ENCODE measurements at places on chromosomes 3 and 15. TPM values are rescaled to one million over a fixed set of nuclear protein-coding genes. Genes with fewer than 3 reads are reported as not detected.

GRCh38 chr3:141082064-141082463, 30.9 kb downstream of the SPSB4 start:
- no peaks in the 10 kb centered on the region for H3K36me3 ChIP-seq
- no peaks in the 10 kb centered on the region for H3K4me1 ChIP-seq
- no peak overlapping the region for H3K27ac ChIP-seq
- no peaks in the 10 kb centered on the region for H3K27me3 ChIP-seq

Gene GUCA1C
- not detected for polyA plus RNA-seq

Gene SLC9C1
- not detected for polyA plus RNA-seq

DNA sequence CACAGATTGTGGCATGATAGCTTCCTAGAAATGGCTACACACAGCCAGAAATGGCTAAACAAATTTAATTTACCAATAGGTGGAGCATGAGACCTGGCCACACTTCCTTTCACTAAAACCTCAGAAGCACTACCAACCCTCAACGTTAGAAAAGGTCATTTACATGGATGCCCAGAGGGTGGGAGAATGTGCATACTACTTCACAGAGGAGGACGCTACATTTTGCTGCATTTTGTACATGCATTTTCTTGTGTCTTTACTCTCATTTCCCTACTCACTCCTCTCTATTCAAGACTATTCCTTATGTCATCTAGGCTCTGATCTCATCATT, 40.1 kb downstream of the C2CD4B start:
- no peak overlapping the region for H3K27ac ChIP-seq
- no peaks in the 10 kb centered on the region for H3K4me1 ChIP-seq
- H3K27me3 ChIP-seq, result no peaks in the 10 kb centered on the region
- no peak overlapping the region for H3K4me3 ChIP-seq

- no peak for DNase-seq
- no peaks in the 10 kb centered on the region for H3K27me3 ChIP-seq
- H3K4me3 ChIP-seq, result no peak overlapping the region
- no peak overlapping the region for H3K27ac ChIP-seq
- no peaks in the 10 kb centered on the region for H3K4me1 ChIP-seq
Measured at GRCh38 chr3:10041034-10041433, 14.8 kb downstream of the FANCD2 start.

- no peak overlapping the region for H3K27ac ChIP-seq
- no peaks in the 10 kb centered on the region for H3K36me3 ChIP-seq
- H3K4me3 ChIP-seq, result no peak overlapping the region
- no peak for DNase-seq
Measured at GRCh38 chr3:187183903-187184302, 13.4 kb upstream of the RTP1 start.

Gene SPINK8
- polyA plus RNA-seq, result not detected

DNA sequence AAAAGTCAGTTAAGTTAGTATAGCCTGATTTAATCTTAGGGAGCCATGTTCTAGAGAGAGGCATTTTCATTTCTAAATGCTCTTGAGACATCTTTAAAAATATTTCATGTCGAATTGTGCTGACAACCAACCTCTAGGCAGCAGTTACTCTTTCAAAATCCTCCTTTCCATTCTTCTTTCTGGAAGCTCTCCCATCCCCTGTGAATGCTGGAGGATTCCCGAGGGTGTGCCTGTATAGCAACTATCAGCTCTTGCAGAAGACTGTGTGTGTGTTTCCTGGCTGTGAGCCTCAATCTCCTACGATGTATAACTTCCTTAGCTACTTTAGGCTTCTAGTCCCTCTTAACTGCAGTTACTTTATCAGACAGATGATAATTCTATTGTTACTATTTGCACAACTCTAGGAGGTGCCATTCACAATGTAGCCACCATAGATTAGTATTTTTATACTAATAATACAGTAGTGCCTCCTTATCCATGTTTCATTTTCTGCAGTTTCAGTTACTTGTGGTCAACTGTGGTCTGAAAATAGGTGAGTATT, 250.3 kb downstream of the EDEM1 start:
- no peak overlapping the region for H3K27ac ChIP-seq
- no peaks in the 10 kb centered on the region for H3K4me1 ChIP-seq
- no peaks in the 10 kb centered on the region for H3K27me3 ChIP-seq

- no peak for DNase-seq
- no peaks in the 10 kb centered on the region for H3K36me3 ChIP-seq
- H3K4me3 ChIP-seq, result no peak overlapping the region
- no peak overlapping the region for H3K27ac ChIP-seq
- H3K27me3 ChIP-seq, result no peaks in the 10 kb centered on the region
- H3K4me1 ChIP-seq, result no peaks in the 10 kb centered on the region
Measured at GRCh38 chr3:9151240-9151639, 98.2 kb downstream of the SRGAP3 start.

DNA sequence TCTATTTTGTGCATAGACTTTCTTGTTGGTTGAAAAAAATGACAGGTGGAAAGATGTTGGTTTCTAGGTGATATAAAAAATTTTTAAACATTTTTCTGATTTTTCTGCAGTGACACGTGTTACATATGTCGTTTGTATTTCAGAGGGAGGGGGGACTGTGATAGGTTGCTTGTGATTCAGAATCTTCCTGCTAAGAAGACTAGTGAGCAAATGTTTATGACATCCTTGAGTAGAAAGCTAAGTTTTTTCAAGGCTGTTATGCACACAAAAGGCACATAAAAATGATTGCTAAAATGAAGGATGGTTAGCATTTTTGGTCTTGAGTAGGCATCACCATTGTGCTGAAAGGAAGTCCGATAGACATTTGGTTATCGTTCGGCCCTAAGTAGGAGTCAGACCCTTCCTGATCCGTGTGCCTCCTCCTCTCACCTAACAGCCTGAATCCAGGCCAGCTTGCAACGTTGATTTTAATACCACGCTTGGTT, 1.5 kb downstream of the ZNF639 start:
- H3K4me1 ChIP-seq, result peaks cover 7% of the 10 kb centered on the region
- H3K27ac ChIP-seq, result peak overlapping the region; percentile 93
- no peaks in the 10 kb centered on the region for H3K27me3 ChIP-seq
- DNase-seq, result peak; percentile 50
- H3K4me3 ChIP-seq, result peak overlapping the region; percentile 93

DNA sequence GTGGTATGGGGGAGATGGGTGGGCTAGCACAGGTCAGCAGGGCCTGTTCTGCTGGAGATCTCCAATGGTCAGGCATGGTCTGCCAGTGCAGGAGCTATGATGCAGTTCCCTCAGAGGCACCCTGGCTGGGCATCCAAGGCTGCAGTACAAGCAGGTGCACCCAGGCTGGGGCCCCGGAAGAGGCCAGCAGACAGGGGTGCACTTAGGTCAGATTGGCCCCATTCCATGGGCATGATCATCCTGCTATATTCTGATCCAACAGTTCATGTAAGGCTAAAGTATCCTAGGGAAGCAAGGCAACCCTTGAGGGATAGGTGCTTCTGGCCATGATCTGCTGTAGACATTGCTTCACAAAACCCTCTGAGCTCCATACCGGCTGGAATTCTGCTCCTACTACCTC, 53.5 kb downstream of the STRIT1 start:
- H3K4me3 ChIP-seq, result no peak overlapping the region
- no peaks in the 10 kb centered on the region for H3K27me3 ChIP-seq
- no peak for DNase-seq

Gene GOLGA8Q
- 0.22 TPM for polyA plus RNA-seq

Gene VEPH1
- polyA plus RNA-seq, result 16.6 TPM

DNA sequence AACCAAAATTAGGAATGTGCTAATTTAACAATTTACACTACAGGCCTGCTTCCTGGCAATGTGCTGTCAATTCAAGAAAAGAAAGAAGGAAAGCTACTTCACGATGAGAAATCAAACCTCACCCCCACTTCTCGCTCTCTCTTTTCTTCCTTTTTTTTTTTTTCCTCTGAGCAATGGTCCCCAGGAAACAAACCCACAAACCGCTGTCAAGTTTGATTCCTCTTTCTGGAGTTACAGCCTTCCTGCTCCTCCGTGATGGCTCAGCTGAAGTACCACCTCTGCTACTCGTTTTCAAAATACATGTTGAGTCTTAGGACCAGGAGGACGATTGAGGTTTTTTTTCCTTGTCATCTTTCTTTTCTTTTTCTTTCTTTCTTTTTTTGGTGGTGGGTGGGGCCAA, 3.4 kb upstream of the TRIM71 start:
- H3K4me3 ChIP-seq, result no peak overlapping the region
- no peaks in the 10 kb centered on the region for H3K36me3 ChIP-seq
- no peak for DNase-seq
- no peak overlapping the region for H3K27ac ChIP-seq
- H3K27me3 ChIP-seq, result peaks cover 36% of the 10 kb centered on the region
- H3K4me1 ChIP-seq, result no peaks in the 10 kb centered on the region

Gene TOPAZ1
- not detected for polyA plus RNA-seq

GRCh38 chr3:182967218-182968204, 12.8 kb downstream of the DCUN1D1 start:
- peaks cover 1% of the 10 kb centered on the region for H3K36me3 ChIP-seq
- no peak for DNase-seq
- H3K27me3 ChIP-seq, result no peaks in the 10 kb centered on the region
- H3K4me1 ChIP-seq, result no peaks in the 10 kb centered on the region

DNA sequence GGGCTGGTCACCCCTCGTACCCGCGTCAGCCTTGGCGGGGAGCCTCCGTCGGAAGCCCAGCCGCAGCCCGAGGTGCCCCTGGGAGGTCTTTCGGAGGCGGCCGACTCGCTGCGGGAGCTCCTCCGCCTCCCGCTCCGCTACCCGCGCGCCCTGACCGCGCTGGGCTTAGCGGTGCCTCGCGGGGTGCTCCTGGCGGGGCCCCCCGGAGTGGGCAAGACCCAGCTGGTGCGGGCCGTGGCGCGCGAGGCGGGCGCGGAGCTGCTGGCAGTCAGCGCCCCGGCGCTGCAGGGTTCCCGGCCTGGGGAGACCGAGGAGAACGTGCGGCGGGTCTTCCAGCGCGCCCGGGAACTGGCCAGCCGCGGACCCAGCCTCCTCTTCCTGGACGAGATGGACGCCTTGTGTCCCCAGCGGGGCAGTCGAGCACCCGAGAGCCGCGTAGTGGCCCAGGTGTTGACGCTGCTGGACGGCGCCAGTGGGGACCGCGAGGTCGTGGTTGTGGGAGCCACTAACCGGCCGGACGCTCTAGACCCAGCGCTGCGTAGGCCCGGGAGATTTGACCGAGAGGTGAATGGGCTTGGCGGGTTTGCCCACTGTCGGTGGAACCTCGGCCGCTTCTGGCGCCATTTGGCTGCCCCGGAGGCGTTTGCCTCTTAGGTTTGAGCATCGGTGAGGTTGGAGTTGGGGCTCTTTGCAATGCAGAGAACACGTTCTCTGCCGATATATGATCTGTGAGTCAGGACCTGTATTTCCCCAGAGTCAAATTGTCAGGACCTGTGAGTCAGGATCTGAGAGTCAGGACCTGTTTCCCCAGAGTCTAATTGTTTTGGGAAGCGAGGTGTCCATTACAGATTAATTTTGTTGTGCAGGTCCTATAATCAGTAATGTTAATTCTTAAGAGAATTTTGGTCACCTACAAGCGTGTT, 24.9 kb upstream of the GATM start:
- peak overlapping the region; percentile 85 for H3K27ac ChIP-seq
- H3K27me3 ChIP-seq, result no peaks in the 10 kb centered on the region
- DNase-seq, result peak; percentile 35
- H3K36me3 ChIP-seq, result no peaks in the 10 kb centered on the region

Gene OIP5
- polyA plus RNA-seq, result 2.4 TPM

Gene STRIT1
- polyA plus RNA-seq, result not detected

Gene ZPLD1
- polyA plus RNA-seq, result not detected

Gene STAB1
- 0.09 TPM for polyA plus RNA-seq

DNA sequence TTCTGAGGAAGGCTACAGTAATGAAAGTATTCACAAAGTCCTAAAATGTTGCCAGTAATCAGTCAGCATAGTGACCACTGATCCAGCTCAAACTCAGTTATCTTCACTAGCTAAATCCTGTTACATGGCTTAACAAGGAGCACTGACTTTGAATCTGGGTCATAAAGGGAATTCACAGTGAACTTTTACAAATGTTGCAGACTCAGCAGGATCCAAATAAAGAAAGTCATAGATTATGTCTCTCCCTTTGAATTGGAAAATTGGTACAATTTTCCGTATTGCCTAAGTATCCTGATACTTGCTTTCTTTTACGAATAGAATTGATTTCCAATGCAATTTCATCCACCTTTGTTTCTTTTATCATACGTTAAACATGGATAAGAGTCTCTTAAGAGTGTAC, 431.5 kb upstream of the CNTN6 start:
- H3K4me3 ChIP-seq, result no peak overlapping the region
- H3K27me3 ChIP-seq, result no peaks in the 10 kb centered on the region
- H3K4me1 ChIP-seq, result no peaks in the 10 kb centered on the region
- no peaks in the 10 kb centered on the region for H3K36me3 ChIP-seq
- H3K27ac ChIP-seq, result no peak overlapping the region
- DNase-seq, result no peak

Gene IL17RC
- polyA plus RNA-seq, result 14.5 TPM

Data from fibroblast of lung (primary cell).